ENCODE measurements at places on chromosomes 2 and 18.
A peak's percentile ranks its signal among the peaks of the same experiment; 100 is the strongest.

DNA sequence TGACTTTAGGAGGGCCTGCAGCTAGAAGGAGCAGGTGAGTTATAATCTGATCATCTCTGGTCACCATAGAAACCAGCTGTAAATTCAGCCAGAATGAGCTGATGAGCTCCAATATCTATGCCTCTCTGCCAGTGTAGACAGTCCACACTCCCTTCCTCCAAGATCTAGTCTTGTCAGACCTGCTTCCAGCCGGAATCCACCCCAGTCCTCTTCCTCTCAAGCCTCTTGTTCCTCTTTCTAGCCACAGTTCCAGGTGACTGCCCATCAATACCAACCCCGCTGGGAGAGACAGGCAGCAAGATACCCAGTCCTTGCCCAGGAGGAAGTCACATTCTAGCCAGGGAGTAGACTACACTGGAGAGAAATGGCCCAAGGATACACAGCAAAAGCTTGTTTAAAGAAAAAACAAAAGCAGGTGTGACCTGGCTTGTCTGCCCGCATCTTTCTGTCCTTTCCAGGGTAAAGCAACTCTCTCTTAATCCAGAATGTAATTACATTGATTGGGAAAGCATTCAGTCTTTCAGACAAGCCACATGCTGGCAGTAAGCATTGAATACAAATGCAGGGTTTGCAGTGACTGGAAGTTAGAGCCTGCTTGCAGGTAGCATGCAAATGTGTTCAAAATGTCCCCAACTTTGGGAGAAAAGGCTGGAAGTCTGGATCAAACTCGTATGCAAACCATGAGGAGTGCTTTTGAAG lies 9.0 kb upstream of the SLC35F6 start:
- no peak for DNase-seq

GRCh38 chr2:134337631-134338030 lies 83.8 kb downstream of the MGAT5 start:
- DNase-seq = no peak

DNA sequence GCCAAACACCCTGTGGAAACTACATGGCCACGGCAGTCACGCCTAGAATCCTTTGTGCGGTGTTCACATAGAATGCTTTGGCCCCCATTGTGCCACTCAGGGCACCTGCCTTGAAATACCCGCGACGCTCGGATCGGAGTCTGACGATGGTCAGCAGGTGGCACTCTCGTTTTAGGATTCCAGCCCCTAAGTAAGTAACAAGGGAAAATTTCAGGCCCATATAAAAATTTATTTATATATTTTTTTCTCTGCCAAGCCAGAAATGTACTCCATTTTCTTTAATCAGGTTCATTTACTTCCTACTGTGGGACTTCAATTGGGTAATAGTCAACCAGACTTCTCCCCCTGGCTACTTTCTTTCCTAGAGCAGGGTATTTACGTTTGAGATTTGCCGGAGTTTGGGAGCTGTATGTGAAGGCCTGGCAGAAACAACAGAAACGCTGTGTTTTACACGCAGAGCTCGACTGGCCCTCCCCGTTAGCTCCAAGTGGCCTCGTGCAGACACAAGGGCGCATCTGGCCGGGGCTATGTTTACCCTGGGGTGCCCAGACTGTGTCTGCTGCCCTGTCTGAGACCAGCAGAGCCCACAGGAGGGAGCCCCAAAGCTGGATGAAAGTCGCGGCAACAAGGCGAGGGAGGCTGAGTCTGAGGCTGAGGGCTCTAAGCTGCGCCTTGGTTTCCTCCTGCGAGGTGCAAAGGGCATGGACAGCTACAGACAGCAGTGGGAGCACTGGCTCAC lies 41.6 kb downstream of the LRRC30 start:
- no peak for DNase-seq

DNA sequence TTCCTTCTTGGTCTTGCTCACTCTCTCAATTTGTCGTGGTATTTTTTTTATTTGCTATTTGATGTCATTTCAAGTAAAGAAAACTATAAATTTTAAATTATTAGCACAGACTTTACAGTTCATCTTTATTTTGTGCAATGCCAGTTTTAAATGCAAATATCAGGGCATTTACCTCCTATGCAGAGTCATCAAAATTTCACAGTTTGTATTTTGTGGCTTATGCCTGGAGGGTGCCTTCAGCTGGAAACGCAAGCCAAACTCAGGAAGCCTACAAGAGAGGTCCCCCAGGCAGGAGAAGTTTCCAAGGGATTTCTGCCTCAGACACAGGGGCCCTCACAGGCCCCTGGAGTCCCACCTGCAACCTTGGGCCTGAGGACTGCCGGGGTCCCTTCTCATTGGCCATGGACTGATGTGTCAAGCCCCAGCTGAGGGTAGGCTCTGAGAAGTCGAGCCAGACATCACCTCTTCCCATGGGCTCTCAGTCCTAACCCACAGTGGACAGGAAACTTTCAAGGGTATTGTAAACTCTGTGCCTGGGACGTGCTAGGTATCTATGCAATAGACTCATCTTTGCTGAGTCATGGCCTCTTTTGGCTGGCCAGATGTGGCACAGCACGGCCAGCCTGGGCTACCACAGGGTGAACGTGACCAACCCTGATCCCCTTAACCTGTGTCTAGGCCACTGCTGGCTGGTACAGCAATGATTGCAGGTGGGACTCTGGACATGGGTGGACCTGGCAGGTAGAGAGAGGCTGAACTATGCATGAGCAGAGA lies 236.5 kb downstream of the CELF4 start:
- DNase-seq = no peak

- DNase-seq = no peak
Observed at GRCh38 chr2:16462958-16463357, 202.7 kb downstream of the CYRIA start.

DNA sequence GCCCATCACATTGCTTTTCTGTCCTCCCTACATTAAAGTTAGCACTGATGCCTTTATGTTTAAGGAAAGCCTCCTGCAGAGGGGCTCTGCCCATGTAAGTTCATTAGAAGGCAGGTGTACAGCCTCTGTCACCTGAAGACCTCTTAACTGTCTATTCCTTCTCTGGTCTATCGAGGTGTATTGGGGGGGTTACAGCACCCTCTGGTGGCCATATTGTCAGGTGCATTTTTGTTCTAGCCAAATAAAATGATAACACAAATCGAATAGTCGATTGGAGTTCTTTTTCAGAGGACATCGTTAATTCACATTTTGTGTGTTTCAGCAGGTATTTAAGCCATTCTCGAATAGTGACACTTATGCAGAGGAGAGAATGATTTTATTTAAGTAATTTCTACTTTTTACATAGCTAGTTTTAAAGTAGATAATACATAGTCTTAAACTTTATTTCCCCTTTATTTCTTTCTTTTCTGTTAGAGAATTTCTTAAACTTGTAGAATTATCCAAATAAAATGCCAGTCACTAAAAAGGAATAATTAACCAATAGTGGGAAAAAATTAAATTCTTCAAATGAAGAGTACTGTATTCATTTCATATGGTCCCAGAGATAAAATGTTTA lies 136.8 kb downstream of the NEDD4L start:
- peak; percentile 52 for DNase-seq

DNA sequence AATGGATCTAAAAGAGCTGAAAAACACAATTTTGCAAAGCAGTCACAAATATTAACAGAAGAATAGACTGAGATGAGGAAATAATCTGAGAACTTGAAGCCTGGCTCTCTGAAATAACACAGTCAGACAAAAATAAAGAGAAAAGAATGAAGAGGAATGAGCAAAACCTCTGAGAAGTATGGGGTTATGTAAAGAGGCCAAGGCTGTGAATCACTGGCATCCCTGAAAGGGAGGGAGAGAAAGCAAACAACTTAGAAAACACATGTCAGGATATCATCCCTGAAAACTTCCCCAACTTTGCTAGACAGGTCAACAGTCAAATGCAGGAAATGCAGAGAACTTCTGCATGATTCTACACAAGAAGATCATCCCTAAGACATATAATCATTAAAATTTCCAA lies 73.5 kb upstream of the LHCGR start:
- no peak for DNase-seq

GRCh38 chr2:191917430-191917881 lies 70.6 kb upstream of the CAVIN2 start:
- no peak for DNase-seq

DNA sequence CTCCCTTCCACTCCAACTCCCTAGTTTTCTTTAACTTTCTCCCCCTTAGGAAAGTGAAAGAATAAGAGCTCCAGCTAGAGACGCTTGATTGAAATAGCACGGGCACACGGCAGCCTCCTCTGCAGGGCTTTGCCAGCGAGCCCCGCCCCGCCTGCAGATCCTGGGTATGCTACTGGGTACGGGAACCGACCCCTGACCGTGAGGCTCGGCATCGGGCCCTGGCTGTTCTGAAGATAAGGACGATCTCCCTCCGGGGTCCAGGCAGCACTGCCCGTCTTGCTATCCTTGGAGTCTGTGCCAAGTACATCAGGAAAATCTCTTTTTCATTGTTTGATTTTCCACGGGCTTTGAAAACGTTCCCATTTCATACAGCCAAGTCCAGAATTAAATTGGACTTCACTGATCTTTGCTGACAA lies 284.5 kb downstream of the MTX2 start:
- peak; percentile 7 for DNase-seq

- no peak for DNase-seq
Observed at GRCh38 chr2:74000666-74001065, 16.0 kb downstream of the TET3 start.

DNA sequence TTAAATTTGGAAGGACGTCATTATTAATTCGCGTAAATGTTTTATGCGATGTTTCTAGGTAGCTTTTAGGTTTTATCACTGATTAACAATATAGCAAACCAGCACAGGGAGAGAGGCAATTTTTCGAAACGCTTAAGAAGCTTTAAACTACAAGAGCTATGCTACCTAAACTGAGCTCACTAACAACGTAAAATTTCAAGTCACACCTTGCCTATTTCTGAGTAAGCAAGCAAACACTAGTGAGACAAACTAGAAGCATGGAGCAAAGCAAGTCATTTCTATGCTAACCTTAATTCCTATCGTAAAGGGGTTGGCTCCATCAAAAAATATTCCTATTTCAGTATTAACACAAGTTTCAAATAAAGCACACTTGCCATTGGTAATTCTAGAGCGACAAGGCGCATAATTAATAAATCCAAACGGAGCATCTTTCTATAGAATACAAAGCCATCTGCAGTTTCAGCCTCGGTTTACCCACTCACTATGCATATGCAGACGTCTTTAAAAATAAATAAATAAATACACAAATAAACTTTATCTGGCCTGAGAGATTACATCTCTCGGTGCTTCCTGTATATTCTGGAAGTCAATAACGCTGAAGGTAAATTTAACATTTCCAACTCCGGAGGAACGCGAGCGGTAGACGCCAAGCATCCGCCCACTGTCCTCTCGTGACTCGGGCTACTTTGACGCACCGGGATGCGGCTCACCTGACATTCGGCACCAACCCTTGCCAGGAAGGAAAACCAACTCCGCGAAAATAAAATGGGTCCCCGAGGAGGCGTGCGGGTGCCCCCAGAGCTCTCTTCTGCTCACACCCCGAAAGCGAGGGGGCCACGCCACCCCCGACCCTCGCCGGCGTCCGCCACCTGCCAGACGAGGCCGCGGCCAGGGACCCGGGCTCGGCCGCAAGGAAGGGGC lies 947 bp downstream of the ITSN2 start:
- DNase-seq = peak; percentile 38

GRCh38 chr2:19855542-19856431 lies 46.0 kb downstream of the TTC32 start:
- DNase-seq = no peak

DNA sequence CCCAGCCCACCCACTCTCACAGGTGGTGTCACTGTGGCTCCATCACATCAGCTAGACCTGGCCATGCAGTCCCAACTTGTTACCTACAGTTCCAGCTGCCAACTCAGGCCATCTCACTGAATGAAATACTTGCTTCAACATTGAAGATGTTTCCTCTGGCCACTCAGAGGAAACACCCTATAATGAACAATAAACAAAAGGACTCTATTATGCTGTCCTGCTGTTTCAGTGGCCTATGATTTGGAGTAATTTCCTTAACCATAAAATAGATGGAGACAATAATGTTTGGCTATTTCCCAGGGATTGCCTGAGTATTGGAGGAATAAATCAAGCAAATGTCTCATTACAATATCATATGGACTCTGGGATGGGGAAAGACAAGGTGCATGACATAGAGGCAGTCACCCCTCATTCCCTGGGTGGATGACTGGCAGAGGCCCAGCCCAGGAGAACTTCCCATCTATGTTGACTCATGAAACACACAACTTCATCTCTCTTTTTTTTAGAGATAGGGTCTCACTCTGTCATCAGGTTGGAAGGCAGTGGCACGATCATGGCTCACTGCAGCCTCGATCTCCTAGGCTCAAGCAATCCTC lies 134.4 kb downstream of the TGIF1 start:
- no peak for DNase-seq

DNA sequence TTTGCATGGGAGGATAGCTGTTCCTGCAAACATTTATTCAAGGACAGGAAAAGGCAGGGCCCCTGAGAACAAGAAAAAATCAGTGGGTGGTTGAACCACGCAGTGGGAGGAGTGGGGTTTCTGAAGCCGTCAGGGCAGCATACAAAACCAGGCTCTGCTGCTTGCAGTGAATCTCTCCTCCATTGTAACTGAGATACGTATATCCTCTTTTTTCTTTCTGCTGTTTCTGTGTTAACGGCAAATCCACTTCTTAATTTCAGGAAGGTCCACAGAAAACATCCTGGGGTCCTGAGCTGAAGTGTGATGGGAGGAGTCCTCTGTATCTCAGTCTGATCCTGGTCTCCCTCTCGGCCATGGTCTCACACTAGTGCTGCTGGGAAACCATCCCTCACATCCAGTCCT lies 27.2 kb upstream of the KCNF1 start:
- no peak for DNase-seq

DNA sequence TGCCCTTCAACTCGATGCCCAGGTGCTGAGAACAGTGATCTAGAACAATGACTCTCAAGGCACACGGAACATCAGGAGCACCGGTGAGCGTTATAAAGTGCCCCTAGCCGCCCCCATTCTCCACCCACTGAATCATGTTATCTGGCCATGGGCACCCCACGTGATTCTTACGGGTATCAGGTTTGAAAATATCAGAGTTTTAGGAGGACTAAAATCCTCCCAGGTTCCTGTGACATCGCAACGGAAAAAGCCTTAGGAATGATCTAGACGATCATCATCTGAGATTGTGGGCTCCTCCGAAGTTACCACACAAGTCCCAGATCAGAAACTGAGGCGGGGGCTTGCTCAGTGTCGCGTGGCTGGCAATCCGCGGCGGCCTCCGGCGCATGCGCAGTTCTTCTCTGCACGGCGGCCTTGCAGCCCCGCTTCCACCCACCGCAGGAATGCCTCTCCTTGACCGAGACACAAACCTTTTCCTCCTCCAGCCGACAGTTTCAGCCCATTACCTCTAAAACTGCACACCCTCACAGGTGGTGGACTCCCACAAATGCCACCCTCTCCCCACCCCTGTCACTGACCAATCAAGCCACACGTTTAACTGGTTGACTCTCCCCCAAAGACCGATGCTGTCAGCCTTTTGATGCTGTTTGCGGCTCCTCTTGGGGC lies 5.8 kb upstream of the MRPL33 start:
- peak; percentile 57 for DNase-seq

DNA sequence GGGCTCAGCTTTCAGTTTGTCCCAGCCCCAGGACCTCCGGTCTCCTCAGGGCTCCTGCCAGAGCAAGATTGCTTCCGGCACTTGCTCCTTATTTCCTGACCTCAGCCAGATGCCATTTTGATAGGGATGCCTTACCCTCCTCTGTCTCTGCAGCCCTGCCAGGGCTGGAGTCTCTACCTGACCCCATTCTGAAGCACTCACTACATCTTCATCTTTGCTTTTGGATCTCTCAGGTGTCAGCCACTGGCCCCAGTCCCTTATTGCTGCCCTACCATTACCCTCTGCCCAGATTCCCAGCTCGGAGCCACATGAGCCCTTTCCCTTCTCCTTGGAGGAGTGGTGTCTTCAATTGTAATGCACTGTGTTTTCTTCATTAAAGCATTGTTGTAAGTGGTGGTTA lies 17.1 kb downstream of the OSBPL6 start:
- no peak for DNase-seq
